ENCODE measurements at places on chromosomes 2 and 18.

DNA sequence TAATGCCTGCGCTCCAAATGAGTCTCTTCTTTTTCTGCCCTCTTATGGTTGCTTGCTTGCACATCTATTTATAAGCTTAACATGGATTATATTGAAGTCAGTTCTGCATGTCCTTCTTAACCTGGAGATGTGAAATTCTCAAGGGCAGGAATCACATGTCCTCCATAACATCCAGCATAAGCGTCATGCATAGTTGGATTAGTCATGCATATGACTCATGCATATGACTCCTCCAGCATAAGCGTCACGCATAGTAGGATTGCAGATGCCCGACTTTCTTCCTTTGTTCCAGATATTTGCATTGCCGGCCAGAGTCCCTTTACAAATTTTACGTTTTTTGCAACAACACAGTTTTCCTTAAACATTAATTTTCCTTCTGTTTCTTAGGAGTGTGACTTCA is 308.6 kb downstream of the TGIF1 start:
- no peak for DNase-seq

- no peak for DNase-seq
Measured at GRCh38 chr2:241018051-241018891, 19.9 kb downstream of the SNED1 start.

GRCh38 chr2:85772019-85772745 is 18.4 kb downstream of the ATOH8 start:
- DNase-seq: peak; percentile 94

GRCh38 chr2:174568425-174568824 is 29.2 kb downstream of the WIPF1 start:
- DNase-seq: no peak

GRCh38 chr2:47076586-47077441 is 78.3 kb downstream of the STPG4 start:
- no peak for DNase-seq

DNA sequence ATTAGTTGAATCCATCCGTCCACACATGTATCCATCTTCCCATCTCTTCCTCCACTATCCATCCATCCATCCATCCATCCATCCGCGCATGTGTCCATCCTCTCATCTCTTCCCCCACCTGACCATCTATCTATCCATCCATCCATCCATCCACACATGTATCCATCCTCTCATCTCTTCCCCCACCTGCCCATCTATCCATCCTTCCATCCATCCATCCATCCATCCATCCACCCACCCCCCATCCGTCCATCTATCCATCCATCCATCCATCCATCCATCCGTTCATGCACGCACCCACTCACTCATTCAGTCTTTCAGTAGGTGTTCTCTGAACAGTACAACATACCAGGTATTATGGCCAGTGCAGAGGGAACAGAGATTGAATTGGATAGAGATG is 18.9 kb upstream of the GREB1 start:
- no peak for DNase-seq
